Adipocyte (in vitro differentiated cells): ENCODE measurements at places on chromosomes 5 and 9.

GRCh38 chr5:123585871-123586270, 73.9 kb downstream of the CSNK1G3 start:
- DNase-seq: no peak

- DNase-seq: no peak
Measured at GRCh38 chr5:53464722-53465121, 15.7 kb upstream of the FST start.

DNA sequence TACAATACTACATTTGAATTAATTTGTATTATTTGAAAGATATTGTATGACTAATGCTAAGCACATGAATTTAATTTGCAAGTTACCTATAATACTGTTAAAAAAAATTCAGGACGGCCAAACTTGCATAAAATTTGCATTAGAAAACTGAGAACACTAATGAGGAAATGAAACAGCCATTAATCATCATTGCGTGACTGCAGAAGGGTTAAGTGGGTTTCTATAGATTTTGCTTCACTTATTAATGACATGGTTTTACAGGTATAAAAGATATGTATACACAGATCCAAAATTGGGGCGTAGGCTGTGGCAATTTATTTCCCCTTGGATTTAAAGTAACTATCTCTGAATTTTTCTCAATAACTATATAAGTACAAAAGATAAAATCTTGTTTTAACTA, 882.6 kb downstream of the PTPRD start:
- DNase-seq: no peak

GRCh38 chr5:42531611-42532010, 108.4 kb downstream of the GHR start:
- no peak for DNase-seq

DNA sequence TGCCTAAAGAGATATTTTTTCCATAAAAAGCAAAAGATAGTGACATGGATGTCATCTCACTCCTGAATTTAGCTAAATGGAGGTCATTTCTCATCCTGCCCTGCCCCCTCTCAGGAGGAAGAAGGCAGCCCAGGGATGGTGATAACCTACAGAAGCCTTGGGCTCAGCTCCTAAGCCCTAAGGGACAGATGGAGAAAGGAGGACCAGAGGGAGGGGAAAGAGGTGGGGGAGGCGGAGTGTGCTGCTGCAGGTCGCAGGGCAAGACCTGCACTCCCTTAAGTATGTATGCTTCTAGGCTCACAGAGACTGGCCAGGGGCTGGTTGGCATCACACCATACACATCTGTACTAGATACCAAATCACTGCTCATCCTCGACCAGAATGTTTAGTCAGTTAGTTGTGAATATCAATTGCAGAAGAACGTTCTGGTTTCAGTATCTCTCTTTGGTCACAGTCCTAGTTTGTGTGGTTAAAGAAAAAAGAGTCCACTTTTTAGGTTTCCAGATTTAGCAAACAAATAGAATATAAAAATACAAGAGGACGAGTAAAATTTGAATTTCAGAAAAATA, 18.4 kb upstream of the CDKN2AIPNL start:
- no peak for DNase-seq

- peak; percentile 19 for DNase-seq
Measured at GRCh38 chr5:123722451-123722850, 210.5 kb downstream of the CSNK1G3 start.

DNA sequence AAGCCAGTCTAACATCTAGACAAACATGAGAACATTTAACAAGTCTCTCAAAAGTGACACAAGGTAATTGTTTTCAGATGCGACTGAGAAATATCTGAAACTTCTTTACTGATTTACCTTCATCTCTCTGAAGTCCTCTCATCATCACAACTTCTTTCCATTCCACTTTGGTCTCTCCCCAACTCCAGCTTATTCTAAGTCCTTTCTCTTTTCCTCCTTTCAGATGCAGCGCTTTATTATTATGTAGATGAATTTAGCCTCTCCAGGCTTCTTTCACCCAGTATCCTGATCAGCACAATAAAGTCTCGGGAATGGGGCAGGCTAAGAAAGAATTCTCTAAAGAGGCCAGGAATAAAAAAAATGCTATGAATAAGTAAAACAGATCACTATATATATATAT, 128.0 kb downstream of the KCTD16 start:
- DNase-seq: no peak

DNA sequence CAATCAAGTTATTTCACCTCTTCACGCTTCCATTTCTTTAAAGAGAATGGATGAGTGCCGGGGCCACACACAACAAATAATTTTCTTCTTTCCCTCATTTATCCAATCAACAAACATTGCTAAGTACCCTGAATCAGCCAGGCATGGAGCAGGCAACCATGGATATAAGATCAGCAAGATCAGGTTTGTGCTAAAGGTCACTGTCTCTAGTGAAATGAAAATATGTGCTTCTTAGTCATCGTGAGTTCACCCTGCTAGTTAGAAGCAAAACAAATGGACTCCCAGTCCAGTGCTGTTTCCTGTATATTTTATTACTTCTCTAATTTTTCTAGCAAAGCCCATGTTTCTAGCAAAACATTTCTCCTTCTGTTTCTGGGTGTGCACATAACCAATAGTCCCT, 629.2 kb downstream of the BNC2 start:
- DNase-seq: peak; percentile 21

- DNase-seq: no peak
Measured at GRCh38 chr5:144036476-144036875, 134.0 kb downstream of the YIPF5 start.

- DNase-seq: no peak
Measured at GRCh38 chr9:22447618-22448305, 1.1 kb downstream of the DMRTA1 start.

DNA sequence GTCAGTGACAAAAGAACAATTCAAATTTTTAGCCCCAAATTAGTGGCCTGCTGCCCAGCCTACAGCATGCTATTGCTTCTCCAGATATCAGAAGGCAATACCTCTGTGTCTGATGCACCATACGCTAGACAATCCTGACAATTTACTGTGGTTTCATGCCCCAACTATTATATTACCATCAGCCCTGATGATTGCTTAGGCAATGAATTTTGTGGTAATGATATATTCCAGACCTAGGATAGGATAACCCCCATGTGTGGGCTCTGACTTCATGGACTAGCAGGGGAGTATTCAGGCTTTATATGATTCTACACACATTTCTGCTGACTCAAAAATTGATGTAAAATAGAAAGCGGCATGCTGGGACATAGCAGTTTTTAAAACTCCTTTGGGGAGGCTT, 168.7 kb upstream of the FST start:
- DNase-seq: no peak

DNA sequence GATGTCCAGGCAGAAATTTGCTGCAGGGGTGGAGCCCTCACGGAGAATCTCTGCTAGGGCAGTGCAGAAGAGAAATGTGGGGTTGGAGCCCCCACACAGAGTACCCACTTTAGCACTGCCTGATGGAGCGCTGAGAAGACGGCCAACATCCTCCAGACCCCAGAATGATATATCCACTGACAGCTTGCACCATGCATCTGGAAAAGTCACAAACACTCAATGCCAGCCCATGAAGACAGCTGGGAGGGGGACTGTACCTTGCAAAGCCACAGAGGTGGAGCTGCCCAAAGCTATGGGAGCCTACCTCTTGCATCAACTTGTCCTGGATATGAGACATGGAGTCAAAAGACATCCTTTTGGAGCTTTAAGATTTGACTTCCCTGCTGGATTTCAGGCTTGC, 426.3 kb upstream of the FAM174A start:
- DNase-seq: no peak

DNA sequence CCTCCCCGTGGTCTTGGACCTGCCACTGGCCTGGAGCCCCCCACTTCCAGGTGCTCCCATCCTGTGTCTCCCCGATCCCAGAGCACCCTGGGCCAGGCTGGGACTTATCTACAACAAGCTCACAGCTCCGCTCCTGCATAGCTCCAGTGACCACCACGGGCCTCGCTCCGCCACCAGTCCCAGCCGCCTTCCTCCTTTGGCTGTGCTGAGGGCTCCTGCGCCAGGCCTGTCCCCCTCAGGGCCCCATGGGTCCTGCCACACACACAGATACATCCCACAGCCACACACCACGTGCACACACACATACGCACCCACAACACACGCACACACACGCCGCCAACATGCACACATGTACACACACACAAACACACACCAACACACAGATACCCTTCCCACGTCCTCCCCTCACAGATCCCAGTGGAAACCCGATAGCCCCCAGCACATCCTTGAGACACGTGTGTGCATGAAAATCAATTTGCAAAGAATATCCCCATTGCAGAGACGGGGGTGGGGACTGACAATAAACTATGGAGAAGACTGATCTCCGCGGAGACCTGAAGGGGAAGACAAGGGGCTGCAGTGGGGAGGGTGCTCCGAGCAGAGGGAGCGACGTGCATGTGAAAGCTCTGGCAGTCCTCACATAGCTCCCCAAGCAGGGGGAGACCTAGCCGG, 18.5 kb upstream of the LAMC3 start:
- DNase-seq: no peak

- no peak for DNase-seq
Measured at GRCh38 chr5:855771-856530, 5.2 kb upstream of the ZDHHC11 start.

DNA sequence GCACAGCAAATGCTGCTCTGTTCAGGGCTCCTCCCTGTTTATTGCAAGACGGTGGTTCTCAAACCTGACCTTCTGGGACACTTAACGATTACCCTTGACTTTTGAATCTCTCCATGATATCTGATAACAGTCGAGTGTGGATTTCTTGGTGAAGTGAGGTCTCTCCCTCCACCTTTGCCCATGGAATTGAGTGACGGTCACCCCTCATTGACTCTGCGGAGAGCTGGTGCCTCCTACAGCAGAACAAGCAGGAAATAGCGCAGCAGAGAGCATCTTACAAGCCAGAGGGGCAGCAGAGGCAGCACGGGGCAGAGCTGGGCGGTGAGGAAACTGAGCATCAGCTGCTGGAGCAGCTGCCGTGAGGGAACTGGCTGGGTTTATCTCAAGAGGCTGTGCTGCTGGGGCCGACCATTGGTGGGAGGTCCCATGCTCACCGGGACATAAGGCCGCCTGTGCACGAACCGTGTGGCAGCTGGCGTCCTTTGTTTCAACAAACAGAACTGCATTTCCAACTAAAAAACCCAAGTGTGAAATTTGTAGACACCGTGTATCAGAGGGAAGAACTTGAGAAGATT, 189.8 kb downstream of the MTRR start:
- no peak for DNase-seq

- peak; percentile 28 for DNase-seq
Measured at GRCh38 chr5:127006744-127007143, 23.6 kb downstream of the MARCHF3 start.

GRCh38 chr5:167652690-167653089, 638.8 kb upstream of the WWC1 start:
- DNase-seq: peak; percentile 28

DNA sequence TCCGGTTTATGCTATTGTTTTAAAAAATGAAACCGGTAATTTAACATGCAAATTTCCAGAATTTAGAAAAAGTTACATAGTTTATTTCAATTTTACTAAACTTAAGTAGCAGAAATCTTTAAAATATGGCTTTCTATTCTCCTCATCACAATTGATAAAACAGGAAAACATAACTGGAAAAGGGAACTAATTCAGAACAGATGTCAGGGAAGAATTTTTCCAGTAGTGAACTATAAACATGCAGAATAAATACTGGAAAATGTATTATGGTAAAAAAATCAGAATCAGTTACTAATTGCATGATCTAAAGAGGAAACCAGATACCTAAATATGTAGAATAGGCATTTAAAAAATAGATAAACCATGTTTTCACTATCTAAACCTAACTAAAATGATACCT, 7.3 kb upstream of the NR4A3 start:
- DNase-seq: peak; percentile 44

DNA sequence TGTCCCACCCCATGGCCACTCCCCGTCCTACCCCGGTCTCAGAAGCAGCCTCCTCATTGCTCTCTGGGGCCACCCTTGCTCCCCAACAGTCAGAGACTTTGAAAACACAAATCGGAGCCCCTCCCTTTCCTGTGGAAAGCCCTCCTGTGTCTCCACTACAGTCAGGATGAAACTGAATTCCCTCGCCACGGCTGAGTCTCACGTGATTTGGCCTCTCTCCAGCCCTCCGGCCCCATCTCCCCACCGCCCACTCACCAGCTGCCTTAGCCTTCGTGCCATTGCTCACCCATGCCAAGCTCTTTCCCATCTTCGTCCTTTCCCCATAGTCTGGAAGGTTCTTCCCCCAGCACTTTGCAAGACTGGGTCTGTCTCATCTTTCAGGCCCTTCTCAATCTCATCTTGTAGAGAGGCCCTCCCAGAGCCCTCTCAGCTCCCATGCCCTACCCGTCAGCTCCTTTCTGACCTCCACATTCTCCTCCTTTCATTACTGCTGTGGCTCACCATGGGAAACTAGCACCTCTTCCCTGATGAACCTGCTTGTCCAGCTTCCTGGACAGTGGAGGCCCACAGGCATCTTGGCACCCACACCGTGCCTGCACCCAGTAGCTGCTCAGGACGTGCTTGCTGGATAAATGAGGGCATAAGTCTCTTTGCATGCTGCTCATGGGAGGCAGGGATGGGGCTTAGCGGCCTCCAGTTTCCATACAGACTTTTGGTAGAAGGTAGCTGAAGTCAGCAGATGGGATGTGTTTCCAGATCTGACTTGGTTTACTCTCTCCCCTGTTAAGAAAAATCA, 126.4 kb upstream of the COL5A1 start:
- DNase-seq: peak; percentile 36

- DNase-seq: no peak
Measured at GRCh38 chr5:62718324-62718723, 139.7 kb downstream of the LRRC70 start.

GRCh38 chr9:109311286-109311685, 9.6 kb downstream of the EPB41L4B start:
- DNase-seq: no peak

GRCh38 chr5:145791866-145792265, 43.3 kb downstream of the PRELID2 start:
- DNase-seq: no peak

- DNase-seq: peak; percentile 86
Measured at GRCh38 chr5:17218353-17219005, 1.0 kb downstream of the BASP1 start.

DNA sequence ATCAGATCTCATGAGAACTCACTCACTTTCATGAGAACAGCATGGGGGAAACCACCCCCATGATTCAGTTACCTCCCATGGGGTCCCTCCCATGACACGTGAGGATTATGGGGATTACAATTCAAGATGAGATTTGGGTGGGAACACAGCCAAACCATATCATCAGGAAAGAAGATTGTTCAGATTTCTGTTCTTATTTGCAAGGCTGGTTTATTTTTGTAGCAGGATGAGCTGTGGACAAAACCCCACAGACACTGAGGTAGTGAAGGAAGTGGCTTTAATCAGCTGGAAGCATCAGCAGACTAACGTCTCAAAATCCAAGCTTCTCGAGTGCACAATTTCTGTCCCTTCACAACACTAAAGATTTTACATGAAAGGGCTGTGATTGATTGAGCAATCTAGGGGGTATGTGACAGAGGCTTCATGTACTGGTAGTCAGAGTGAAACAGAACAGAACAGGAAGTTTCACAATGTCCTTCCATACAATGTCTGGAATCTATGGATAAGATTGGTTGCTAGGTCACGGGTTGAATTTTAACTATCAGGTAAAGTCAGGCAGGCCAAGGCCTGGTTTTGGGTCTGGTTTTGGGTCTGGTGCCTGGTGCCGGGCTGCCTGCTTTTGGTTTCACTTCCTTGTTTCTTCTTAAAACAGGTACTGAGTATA, 91.3 kb upstream of the ZNF366 start:
- peak; percentile 89 for DNase-seq

GRCh38 chr5:169934990-169935389, 45.3 kb downstream of the INSYN2B start:
- peak; percentile 28 for DNase-seq

- DNase-seq: no peak
Measured at GRCh38 chr5:170599756-170600155, 95.9 kb downstream of the KCNIP1 start.
